ENCODE measurements at places on chromosomes 16 and 17. TPM values are rescaled to one million over a fixed set of nuclear protein-coding genes. Genes with fewer than 3 reads are reported as not detected.

CDH11 gene
- total RNA-seq: 52.8 TPM

- no peak overlapping the region for H3K27ac ChIP-seq
- no peak overlapping the region for H3K4me3 ChIP-seq
- H3K36me3 ChIP-seq: no peaks in the 10 kb centered on the region
- no peak for DNase-seq
- no peaks in the 10 kb centered on the region for H3K27me3 ChIP-seq
Observed at GRCh38 chr16:86806838-86807351, 228.5 kb downstream of the FOXL1 start.

- no peaks in the 10 kb centered on the region for H3K27me3 ChIP-seq
- no peaks in the 10 kb centered on the region for H3K4me1 ChIP-seq
- H3K4me3 ChIP-seq: no peak overlapping the region
- no peak overlapping the region for H3K27ac ChIP-seq
- no peak for DNase-seq
Observed at GRCh38 chr17:5677620-5678019, 93.3 kb upstream of the NLRP1 start.

DNA sequence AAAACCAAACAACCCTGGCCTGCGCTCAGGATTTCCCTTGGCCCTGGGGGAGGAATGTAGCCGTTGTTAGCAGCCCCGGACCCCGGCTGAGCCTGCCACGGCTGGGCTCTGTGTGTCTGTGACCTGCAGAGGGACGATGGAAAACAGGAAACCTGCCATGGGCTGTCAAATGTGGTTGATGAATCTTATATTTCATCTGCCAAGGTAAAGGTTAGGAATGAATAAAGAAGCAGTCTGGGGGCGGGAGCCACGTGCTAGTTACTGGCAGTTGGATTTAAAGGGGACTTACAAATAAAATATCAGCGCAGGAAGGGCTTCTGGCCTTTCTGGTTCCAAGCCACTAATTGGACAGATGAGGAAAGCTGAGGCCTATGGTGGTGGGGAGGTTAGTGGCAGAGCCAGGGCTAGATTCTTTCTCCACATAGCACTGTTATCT, at the start of gene KRT23:
TSS of gene KRT23 (minus strand) at position 263 of the 436 bp plus-strand sequence. CDS start 1,043 bp downstream, outside the sequence.
- no peaks in the 10 kb centered on the region for H3K4me1 ChIP-seq
- no peaks in the 10 kb centered on the region for H3K36me3 ChIP-seq
- peak within 1 kb of the TSS; percentile 93 for H3K27ac ChIP-seq

TACO1 gene
- 11.1 TPM for total RNA-seq

- no peak overlapping the region for H3K27ac ChIP-seq
- H3K27me3 ChIP-seq: peaks cover 25% of the 10 kb centered on the region
- H3K4me3 ChIP-seq: no peak overlapping the region
- no peaks in the 10 kb centered on the region for H3K36me3 ChIP-seq
- no peaks in the 10 kb centered on the region for H3K4me1 ChIP-seq
Observed at GRCh38 chr16:10213748-10214147, 31.5 kb upstream of the GRIN2A start.

RNF112 gene
- total RNA-seq: 0.96 TPM

ITGAD gene
- 0.16 TPM for total RNA-seq

GRCh38 chr16:14004729-14005315, 66.3 kb upstream of the MRTFB start:
- no peak for DNase-seq
- peaks cover 4% of the 10 kb centered on the region for H3K4me1 ChIP-seq
- no peaks in the 10 kb centered on the region for H3K36me3 ChIP-seq
- H3K4me3 ChIP-seq: no peak overlapping the region

- no peak for DNase-seq
- no peak overlapping the region for H3K4me3 ChIP-seq
- H3K4me1 ChIP-seq: no peaks in the 10 kb centered on the region
- no peaks in the 10 kb centered on the region for H3K27me3 ChIP-seq
- H3K27ac ChIP-seq: no peak overlapping the region
Observed at GRCh38 chr16:23152386-23153178, 3.3 kb upstream of the USP31 start.

DNA sequence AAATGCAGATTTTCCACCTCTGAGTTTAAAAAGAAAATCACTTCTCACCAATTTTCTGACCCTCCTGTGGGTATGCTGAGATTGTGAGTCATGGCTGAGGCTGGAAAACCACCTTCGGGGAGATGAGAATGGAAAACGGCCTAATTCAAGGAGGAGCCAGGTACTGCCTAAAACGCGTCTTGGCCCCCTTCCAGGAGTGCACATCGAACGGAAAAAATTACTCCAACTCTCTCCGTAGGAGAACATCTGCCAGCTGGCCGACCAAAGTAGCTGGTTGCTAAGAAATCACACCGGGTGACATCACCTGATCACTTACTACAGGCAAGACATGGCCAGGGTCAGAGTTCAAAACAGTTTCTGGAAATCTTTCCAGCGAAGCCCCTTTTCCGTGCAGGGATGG, 107.6 kb downstream of the ZNF423 start:
- no peak overlapping the region for H3K4me3 ChIP-seq
- no peaks in the 10 kb centered on the region for H3K4me1 ChIP-seq
- no peak overlapping the region for H3K27ac ChIP-seq
- H3K27me3 ChIP-seq: no peaks in the 10 kb centered on the region

DNA sequence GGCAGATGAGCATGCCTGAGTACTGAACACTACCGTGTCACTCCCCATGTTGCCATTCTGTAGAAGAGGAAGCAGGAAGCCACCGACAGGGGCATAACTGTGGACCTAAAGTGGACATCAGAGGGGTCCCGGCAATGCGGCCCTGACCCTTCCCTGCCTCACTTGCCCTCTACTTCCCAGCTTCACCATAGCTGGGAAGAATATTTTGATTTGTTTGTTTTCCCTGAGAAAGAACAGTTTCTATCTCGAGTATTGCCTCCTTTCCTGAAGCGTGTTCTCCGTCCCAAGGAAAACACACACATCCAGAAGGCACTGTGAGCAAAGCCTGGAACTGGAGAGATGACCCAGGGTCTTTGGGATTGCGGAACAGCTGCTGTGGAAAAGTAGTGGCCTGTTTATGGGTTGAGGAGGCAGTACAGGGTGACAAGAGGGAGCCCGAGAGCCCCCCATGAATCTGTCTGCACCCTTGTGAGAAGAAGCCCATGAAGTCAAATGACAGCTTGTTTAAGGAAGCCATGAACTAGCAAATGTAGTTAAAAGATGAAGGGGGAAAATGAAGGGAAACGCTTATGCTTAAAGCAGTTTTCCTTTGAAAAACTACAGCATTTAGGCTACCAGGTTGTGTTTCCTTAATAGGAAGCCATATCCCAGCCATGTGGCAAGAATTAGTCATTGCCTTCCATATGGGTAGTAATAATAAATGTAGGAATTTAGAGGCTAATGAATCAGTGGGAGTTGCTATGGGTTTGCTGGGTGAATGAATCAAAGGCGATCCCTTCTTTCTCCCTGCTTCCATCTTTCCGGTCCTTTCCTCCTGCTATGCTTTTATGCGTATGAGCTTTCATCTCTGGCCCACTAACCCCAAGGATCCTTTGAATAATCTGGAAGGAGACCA, 90.0 kb upstream of the TBX2 start:
- no peaks in the 10 kb centered on the region for H3K27me3 ChIP-seq
- no peaks in the 10 kb centered on the region for H3K4me1 ChIP-seq
- H3K27ac ChIP-seq: peak overlapping the region; percentile 81
- H3K36me3 ChIP-seq: no peaks in the 10 kb centered on the region
- H3K4me3 ChIP-seq: no peak overlapping the region

Measured in breast epithelium (tissue), 4 donors.